NCI-H1436 (cell line): ENCODE measurements at places on chromosomes 5 and 9.

DNA sequence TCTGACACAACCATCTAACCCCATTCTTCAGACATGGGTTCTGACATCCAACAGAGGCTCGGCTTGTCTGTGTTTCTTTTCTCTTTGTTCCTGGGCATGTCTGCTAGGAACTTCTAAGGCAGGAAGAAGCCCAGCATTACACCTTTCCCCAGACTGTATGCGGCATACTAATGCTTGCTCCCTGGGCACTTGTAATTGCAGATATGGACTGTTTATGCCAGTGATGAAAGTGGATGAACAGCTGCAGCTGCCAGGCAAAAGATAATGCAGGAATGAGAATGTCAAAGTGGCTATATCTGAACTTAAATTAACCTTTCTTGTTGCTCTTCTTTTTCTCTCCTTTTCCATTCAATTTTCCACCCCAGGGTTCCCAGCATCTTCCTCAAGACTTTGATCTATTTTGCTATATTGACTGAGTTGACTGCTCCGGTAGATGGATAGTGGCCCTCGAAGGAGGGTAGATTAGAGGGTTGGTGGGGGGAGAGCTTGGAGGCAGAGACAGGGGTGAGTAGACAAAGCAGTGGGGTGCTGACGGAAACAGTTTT, 344.4 kb downstream of the MAN2A1 start:
- DNase-seq: no peak

DNA sequence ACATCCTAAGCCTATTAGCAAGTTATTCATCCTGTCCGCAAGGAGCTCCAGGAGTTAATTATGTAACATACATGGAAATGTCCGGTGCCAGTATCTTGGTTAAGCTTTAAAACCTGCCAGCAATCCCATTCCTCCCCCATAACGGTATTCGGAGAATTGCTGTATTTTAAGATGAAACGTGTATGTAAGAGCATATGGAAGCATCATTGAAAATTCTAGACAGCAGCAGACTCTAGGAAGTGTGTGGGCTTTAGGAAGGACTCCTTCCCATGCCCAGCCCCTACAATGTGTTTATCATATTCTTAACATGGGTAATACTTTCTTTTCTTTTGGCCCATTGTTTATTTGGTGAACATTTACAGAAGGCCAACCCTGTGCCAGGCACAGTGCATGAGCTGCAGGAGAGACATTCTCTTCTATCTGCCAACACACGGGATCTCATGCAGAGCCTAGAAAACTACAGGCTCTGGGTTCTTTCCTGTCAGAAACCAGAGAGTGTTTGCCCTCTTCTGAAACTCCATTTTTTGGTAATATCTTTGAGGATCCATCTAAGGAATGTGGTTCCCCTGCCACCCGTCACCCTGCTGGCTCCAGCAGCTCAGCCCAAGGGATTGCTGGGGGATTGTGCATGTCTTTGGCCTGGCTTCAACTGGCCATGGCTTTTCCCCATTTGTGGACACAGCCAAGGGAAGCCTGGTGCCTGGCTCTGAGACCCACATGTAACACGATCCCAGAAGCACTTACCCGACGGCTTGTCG, 15.1 kb downstream of the ANGPTL2 start:
- no peak for DNase-seq

DNA sequence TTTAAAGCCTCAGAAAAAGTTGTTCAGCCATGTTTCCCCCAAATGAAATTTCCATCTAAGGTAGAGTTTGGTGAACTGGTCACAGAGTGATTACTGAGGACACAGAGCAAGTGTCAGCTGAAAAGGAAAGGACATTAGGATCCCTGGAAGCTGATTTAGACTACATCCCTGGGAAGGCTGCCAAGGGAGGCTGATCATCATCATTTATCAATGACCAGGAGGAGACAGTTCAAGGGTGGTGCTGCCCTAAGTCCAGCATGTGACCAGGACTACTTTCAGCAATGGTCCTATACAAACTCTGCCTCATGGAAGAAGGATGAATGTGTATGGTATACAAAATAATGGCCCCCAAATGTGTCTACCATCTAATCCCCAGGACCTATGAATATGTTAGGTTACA, 120.6 kb downstream of the PIK3R1 start:
- DNase-seq: no peak

GRCh38 chr5:169126481-169127021, 174.4 kb downstream of the SLIT3 start:
- DNase-seq: no peak

- no peak for DNase-seq
Observed at GRCh38 chr5:61274511-61274911, 57.5 kb upstream of the ZSWIM6 start.

DNA sequence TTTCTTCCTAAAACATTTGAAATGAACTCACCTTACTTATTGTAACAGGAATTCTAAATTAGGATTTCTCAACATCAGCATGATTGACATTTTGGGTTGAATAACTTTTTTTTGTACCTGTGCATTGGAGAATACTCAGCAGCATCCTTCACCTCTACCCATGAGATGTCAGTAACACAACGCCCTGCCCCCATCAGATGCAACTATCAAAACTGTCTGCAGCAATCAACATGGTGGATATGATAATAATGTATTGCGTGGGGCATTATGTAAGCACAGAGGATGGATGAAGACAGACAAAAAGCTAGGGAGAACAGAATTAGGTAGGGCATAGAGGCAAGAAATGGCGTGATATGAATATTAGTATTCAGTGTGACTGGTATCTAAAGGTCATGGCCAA, 94.1 kb downstream of the PLK2 start:
- DNase-seq: no peak
